GM12891 (cell line): ENCODE measurements at places on chromosomes 2 and 18.

DNA sequence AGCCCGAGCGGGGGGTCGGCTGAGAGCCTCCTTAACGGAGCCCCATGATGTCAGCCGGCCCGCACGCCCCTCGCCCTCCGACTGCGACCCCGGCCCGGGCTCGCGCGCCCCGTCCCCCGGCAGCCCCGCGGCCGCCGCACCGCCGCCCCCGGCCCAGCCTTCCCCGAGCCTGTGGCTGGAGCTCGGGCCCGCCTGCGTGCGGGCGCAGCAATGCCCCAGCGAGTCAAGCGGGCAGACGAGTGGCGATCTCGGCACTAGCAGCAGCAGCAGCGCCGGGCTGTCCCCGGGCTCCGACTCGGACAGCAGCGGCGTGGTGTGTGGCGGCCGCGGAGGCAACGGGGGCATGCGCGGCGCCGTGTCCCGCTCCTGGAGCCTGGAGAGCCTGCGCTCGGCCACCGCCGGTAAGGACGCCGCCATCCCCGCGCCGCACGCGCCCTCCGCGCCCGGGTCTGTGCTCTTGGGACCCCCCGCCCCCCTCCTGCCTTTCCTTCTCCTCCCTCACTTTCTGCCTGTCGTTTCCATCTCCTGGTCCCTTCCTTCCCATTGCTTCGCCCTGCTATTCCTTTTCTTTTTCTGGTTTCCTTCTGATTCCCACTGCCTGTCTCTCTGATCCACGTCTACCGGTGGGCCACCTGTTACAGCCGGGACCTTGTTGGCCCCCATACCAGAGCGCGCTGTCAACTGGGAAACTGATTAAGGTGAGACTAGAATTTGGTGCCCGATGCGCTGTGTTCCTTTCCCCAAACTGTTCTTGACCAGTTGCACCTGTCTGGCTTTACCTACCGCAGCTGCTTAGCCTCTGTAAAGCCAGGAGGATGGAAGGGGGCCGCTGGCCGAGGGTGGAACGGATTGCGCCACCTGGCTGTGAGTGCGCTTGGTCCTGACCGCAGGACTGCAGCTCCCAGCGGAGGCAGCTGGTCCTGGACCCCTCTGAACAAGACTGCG, 127.4 kb downstream of the ARHGEF4 start:
- no peak for DNase-seq

- DNase-seq = no peak
Observed at GRCh38 chr2:25401307-25402026, 59.7 kb upstream of the DNMT3A start.

DNA sequence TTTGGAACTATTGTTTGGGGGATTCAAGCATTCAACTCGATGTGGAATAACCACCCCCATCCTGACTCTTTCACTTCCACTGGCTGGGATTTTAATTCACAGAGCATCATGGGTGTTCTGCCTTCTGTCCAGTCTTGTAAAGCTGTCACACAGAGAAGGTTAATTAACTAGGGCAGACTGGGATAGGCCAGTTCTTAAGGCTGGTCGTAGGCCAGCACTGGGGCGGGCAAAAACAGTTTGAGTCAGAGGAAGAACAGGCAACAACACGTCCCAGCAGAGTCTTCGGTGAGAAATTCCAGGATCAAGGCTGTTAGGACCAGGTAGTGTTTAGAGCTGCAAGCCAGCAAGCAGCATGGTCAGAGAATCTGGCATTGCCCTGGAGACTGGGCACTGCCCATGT, 4.0 kb upstream of the RNF152 start:
- DNase-seq = no peak

GRCh38 chr2:73984203-73984921, at the start of gene TET3:
Gene TET3 (plus strand): TSS chr2:73984910. CDS start chr2:73986404, 1,494 bp downstream.
- DNase-seq = peak; percentile 64

- no peak for DNase-seq
Observed at GRCh38 chr2:10369269-10370255, 66.9 kb downstream of the HPCAL1 start.

DNA sequence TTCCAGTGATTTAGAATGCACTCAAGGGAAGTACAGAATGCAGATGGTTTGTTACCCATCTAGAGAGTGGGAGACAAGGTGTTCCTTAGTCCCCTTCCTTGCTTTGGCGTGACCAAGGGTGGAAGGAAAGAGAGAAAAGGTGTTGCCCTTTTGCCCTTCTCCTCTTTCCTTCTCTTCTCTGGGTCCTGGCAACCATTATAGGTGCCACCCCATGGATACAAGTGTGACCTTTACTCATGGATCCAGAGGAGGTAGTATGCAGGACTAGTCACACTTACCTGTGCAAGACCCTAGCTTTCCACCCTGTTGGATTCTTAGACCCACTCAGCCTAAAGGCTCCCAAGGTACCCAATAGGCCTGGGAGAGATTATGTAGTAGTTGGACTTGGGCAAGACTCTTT, 11.6 kb upstream of the RBFA start:
- no peak for DNase-seq

GRCh38 chr2:231521443-231521842, 8.8 kb downstream of the NMUR1 start:
- no peak for DNase-seq

DNA sequence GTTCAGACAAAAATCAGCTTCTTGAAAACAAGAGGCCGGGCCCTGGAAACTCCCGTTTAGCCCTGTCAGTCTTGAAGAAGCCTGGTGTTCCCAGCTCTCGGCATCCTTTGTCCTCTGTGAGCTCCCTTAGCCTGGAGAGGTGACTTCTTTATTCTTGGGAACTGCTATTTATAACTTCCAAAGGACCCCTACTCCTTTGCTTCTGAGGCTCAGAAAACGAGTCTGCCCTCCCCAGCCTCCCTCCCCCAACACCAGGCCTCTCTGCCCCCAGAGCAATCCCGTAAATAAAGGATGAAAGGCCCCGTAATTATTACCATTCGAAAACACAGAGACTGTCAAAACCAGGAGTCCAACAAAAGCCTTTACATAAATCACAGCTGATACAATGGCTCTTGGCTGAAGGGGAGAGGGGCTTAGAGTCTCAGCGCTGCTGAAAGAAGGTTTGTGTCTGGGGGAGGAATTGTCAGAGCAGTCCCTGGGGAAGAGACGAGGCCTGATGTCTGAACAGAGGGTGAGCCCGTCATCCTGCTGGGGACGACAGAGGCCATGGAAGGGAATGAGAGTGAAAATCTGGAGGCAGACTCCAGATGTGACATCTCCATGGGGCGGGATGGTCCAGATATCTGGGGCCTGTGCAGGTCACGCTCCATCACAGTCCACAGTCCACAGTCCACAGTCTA, 283.0 kb downstream of the MYCN start:
- DNase-seq = no peak

GRCh38 chr2:122180972-122181371, 425.5 kb downstream of the TSN start:
- DNase-seq = no peak
